Choroid plexus epithelial cell (primary cell): ENCODE measurements at places on chromosomes 3 and 15.

- no peak for DNase-seq
Observed at GRCh38 chr3:161644891-161645635, 148.5 kb downstream of the OTOL1 start.

- no peak for DNase-seq
Observed at GRCh38 chr3:62688050-62688449, 187.2 kb downstream of the CADPS start.

DNA sequence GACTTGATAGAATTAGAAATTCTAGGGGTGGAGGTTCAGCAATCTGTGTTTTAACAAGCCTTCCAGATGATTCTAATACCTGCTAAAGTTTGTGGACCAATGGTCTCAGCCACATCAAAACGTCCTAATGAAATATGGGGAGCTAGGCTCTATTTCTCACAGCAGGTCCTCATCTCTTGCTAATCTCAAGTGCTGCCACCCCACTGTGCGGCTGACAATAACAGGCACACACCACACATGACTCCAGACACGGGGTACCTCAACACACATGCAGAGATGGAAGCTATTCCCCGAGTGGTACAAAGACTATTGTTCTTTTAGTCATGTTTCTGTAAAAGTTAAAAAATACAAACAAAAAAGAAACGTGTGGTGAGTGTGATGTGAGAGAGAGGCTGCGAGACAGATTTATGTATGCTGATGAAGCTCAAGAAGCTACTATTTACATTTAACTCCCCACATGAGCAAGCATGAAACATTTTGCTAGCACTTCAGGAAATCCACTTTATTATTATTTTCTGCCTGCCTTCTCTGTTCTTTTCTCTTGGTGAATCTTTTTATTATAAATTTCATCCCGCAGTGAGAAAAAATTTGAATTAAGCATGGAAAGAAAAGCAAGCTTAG is 405.6 kb downstream of the MAGI1 start:
- DNase-seq, result no peak

DNA sequence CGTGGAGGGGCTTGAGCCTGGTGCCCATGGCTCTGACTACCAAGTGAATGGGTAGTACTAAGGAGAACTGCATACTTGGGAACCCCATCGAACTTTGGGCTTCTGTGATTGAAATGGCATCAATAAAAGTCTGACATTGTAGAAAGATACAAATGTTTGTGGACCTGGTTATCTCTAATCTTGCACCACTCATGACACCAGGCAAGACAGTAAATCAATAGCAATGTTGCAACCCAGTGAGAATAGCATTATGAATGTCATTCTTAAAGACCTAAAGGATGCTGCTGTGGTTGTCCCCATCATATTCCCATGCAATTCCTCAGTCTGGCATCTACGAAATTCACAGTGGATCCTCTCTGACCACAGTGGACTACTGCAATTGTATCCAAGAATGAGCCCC is 233.6 kb upstream of the LYSMD4 start:
- DNase-seq, result no peak
